ENCODE measurements at places on chromosomes 7 and 10.

- peak; percentile 75 for DNase-seq
Observed at GRCh38 chr7:130960208-130960988, 226.4 kb upstream of the KLF14 start.

GRCh38 chr10:82289945-82290344 lies 415.0 kb downstream of the NRG3 start:
- DNase-seq = no peak

DNA sequence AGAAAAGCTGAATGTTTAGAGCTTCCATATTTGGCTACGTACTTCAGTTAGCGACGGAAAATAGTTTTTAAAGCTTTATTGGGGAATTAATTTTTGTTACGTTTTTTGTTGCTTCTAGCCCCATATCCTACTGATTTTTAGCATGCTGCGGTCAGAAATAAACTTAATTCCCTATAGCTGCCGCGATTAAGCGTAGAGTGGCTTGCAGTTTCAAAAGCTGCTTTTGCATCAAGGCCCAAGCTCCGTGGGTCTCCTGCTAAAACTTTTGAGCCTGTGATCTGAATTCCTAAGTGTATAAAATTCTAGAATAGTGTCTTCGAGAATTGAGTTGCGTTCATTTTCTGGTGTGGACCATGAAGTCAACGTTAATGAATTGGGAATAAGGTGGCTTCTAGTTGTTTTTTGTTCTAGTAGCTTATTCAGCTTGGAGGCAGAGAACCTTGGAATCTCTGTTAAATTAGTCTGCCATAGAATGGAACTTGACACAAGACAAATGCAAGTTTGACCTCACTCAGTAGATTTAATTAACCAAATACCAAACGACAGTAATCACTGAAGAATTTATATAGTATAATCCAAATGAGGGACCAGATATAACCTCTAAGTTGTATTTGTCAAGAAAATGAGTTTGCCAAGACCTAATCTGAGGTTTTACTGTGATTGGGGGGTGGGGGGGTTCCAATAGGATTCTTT lies 977 bp downstream of the CALU start:
- DNase-seq = no peak

- no peak for DNase-seq
Observed at GRCh38 chr10:5587151-5588079, 62.7 kb downstream of the CALML3 start.

DNA sequence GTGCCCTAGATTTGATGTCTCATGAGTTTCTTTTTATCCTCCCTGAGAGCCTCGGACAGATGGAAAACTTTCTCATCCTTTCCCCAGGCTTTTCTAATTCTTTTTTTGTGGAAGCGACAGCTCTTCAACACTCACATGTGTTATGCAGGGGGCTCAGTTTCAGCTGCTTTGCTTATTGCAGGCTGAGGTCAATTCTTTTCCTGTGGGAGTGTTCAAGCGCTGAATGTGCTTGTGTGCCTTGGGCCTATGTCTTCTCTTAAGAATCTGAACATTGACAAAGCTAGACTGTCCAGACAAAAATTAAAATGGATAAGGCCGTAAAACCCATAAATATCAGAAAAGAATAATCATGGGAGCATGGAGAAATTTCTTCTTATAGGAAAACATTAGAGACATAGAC lies 125.2 kb upstream of the STEAP4 start:
- no peak for DNase-seq

GRCh38 chr10:112914288-112914952 lies 35.6 kb upstream of the TCF7L2 start:
- DNase-seq = no peak

- DNase-seq = peak; percentile 49
Observed at GRCh38 chr10:28594406-28594805, 61.5 kb downstream of the WAC start.

GRCh38 chr7:24936121-24936824 lies 43.7 kb downstream of the OSBPL3 start:
- DNase-seq = no peak

DNA sequence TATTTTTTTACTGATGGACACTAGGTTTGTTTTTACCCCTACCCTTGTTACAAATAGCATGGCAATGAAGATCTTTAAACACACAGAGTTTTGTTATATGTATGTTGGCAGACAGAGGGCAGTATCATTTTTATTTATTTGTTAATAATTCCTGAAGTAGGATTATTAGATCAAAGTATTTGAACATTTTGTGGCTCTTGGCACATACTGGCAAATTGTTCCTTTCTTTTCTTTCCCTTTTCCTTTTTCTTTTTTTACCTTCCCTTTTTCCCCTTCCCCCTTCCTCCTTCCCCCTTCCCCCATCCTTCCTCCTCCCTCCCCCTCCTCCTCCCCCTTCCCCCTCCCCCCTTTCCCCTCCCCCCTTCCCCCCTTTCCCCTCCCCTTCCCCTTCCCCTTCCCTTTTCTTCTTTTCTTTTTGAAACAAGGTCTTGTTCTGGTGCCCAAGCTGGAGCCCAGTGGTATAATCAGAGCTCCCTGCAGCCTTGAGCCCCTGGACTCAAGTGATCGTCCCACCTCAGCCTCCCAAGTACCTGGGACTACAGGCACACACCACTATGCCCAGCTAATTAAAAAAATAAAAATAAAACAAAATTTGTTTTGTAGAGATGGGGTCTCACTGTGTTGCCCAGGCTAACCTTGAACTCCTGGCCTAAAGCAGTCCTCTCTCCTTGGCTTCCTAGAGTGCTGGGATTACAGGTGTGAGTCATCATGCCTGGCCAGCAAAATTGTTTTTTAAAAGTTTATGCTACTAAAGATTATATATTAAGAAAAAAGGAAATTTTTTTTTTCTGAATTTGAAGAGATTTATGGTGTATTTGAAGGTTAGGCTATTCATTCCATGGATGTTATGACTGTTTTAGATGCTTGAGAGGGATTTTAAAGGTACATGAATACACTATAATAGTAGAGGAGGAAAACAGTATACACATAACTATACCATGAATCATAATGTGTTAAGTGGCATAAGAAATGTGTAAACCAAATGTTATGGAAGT lies 39.3 kb downstream of the SEPTIN7 start:
- no peak for DNase-seq
